ENCODE measurements at places on chromosomes 2 and 18. TPM values are rescaled to one million over a fixed set of nuclear protein-coding genes. Genes with fewer than 3 reads are reported as not detected.
A peak's percentile ranks its signal among the peaks of the same experiment; 100 is the strongest.

RESP18 gene
- total RNA-seq, result not detected

TBC1D8 gene
- total RNA-seq, result 44.3 TPM

DNA sequence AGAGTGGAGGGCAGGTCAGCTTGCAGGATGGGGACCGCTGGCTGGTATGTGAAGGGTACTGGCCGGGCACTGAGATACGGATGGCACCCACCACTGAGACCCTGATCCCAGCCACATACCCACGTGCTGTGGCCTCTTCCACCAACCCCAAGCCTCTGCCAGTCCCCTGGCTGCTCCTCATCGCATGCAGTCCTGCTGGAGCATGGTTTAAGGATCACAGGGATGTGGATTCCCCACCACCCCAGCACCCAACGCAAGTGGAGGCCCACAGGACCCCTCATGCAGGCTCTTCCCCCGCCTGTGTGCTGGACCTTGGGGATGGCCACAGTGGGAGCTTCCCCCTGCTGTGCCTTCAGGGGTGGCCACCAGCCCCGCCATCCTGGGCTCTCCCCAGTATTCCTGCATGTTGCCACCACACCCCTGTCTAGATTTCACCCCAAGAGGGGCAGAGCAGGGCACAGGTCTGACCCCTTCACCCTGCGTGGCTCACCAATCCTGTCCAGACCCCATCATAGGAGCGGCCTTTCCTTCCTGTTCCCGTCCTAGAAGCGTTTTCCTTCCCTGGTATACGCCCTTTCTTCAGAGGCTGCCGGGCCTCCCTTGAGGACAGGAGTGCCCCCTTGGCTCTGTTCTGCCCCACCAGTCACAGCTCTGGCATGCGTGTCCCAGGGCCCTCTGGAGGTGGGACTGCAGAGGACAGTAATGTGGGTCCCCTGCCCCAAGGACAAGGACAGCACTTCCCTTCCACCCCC, 18.3 kb downstream of the MLPH start:
- no peak for DNase-seq

DNA sequence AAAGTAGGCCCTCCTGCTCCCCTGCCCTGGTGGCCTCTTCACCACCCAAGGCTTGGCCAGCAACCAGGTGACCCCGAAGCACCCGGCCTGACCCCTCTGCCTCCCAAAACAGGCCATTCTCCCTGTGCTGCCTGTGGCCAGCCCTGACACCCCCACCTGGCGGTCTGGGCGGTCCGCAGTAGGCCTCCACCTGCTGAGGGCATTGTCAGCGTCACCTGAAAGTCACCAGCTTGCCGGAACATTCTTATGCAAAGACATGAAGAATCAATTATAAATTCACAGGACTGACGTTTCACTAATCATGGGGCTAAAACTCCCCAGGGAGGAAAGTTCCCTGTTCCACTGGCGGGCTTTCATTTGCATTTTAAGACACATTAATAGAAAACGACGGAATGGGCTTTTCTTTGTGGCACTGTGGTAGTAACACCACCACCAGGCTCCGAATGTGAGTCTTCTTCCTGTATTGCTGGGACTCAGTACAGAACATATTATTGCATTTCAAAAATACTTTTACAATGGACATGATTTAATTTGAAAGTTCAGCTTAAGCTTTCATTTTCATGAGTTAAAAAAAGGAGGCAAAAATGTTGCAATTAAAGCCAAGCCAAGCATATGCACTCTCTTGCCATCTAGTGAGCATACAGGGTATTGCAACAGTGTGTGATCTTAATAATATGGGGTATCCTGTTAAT, 57.4 kb downstream of the ADI1 start:
- peak; percentile 50 for DNase-seq

GRCh38 chr2:224922142-224922727, 120.0 kb downstream of the DOCK10 start:
- no peak for DNase-seq

DNA sequence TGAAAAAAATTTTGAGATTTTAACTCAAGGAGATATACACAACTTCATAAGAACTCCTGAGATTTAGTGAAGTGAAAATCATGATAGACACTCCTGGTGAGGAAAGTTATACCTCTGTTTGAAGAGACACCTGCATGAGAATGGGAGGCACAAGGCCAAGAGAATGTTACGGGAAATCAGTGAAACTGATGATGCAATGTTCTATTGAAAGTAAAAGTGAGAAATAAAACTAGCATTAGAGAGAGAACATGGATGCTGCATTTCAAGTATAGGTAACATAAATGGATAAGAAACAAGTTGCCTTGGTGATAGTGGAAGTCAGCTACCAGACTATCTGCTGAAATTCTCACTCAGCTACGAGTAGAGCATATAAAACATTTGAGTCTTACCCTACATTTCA, 562.1 kb upstream of the FANCL start:
- no peak for DNase-seq

LRRTM1 gene
- 0.33 TPM for total RNA-seq

GRCh38 chr2:176455816-176456291, 186.6 kb downstream of the MTX2 start:
- DNase-seq, result peak; percentile 67

DNA sequence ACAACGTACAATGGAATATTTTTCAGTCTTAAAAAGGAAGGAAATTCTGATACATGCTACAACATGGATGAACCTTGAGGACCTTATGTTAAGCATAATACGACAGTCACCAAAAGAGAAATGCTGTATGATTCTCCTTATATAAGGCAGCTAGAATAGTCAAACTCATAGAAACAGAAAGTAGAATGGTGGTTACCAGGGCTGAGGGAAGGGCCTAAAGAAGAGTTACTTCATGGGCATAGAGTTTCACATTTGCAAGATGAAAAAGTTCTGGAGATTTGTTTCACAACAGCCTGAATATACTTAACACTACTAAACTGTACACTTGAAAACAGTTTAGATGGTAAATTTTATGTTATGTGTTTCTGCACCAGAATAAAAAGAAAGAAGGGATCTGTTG, 113.3 kb downstream of the GALNT1 start:
- no peak for DNase-seq

- no peak for DNase-seq
Observed at GRCh38 chr18:46471809-46472498, 185.1 kb downstream of the LOXHD1 start.

SPR gene
- total RNA-seq, result 34.5 TPM

RAD51AP2 gene
- 0.13 TPM for total RNA-seq

- no peak for DNase-seq
Observed at GRCh38 chr2:188984680-188985079, 10.5 kb downstream of the COL3A1 start.

DNA sequence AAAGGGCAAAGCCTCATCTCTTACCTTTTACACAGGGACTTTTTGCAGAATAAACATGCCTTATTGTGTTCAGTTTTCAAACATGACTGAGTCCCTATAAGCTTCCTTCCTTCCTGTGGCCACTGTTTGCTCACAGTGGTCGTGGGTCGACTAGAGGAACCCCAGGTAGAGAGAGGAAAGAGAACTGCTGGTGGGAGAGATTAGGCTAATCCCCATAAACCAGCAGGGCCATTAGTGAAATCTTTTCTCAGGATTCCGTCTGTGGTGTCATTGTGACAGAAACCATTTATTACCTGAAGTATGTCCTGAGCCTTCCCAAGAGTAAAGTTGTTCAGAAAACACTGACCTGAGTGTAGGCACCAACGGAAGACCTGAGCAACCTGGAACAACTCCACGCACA, 21.3 kb upstream of the BOD1L2 start:
- DNase-seq, result no peak

GRCh38 chr18:22113144-22113844, 56.1 kb upstream of the GATA6 start:
- peak; percentile 68 for DNase-seq

- peak; percentile 27 for DNase-seq
Observed at GRCh38 chr2:137964066-137964858, at the start of gene HNMT. Gene HNMT, plus strand, starts transcription at chr2:137964473. Its CDS starts 19 bp downstream, at chr2:137964492.

CYP27C1 gene
- not detected for total RNA-seq

- DNase-seq, result no peak
Observed at GRCh38 chr2:203830304-203831055, 37.1 kb upstream of the CTLA4 start.

GRCh38 chr2:20494241-20494640, 47.4 kb downstream of the RHOB start:
- no peak for DNase-seq

- no peak for DNase-seq
Observed at GRCh38 chr18:52615943-52616342, 275.9 kb downstream of the DCC start.

- DNase-seq, result no peak
Observed at GRCh38 chr2:96323849-96324248, 1.3 kb upstream of the ITPRIPL1 start.

SPHKAP gene
- 81.4 TPM for total RNA-seq

DNA sequence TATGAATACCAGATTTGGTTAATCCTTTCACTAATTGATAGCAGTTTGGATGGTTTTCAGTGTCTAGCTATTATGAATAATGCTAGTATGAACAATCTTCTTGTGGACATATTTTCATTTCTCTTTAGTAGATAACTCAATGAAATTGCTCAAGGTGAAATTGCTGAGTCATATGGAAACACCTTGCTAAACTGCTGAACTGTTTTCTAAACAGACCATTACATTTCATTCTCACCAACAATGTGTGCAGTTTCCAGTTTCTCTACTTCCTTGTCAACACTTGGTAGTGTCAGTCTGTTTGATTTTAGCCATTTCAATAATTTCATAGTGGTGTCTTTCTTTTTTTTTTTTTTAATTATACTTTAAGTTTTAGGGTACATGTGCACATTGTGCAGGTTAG, 250.0 kb downstream of the HRH4 start:
- no peak for DNase-seq

DNA sequence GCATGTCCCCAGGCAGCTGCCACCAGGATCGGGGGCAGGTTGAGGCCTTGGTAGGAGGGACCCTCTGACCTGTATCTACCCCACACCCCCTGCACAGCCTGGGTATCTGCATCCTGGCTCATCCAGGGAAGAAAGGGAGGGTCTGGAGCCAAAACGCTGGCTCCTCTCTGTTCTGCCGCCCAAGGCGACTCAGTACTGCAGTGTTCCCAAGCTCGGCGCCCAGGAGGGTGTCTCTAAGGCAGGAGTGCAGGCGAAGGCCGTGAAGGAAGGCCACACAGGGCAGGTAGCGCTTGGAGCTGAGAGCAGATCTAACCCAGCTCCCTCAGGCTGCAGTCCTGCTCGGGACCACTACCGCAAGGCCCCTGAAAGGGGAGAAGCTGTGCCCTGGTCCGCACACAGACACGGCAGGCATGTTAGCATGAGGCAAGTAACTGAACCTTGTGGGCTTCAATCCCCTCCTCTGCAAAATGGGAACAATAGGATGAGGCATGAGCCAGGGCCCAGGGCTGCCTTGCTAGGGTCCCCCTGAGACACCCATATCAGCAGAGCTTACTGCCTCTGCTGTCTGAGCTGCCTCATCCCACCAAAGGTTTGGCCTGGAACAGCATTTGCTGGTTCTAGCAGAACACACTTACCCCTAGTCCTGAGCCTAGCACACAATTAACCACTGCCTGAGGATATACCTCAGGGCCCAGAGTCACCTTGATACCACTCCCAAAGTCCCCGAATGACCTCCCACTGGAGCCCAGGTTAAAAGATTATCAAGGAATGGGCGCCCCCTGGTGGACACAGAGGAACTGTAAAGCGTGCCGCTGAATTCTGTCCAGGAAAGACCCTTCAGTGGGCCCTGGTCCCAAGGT, 6.5 kb downstream of the PTMA start:
- peak; percentile 77 for DNase-seq

GRCh38 chr2:13550285-13551231, 833.8 kb downstream of the TRIB2 start:
- no peak for DNase-seq

RAB6C gene
- total RNA-seq, result not detected

DNA sequence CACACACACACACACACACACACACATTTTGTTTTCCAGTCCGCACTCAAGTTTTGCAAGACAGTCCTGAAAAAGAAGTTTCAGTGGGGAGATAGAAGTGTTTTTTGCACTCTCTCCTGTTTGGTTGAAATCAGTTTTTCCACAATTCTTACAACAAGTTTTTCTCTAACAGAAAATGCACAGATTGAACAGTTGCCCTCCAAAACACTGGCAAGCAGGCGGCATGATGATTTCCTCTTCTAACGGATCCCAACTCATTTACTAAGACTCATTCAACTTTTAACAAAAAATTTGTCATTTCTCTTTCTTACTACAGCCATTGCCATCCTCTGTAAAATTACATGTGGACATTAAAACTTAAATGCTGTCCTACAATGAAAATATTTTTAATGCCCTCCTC, 117.6 kb upstream of the DTNA start:
- DNase-seq, result no peak

GRCh38 chr18:2881088-2881839, 34.5 kb downstream of the EMILIN2 start:
- DNase-seq, result peak; percentile 46

- no peak for DNase-seq
Observed at GRCh38 chr2:144030791-144031190, 489.1 kb downstream of the ZEB2 start.

DNA sequence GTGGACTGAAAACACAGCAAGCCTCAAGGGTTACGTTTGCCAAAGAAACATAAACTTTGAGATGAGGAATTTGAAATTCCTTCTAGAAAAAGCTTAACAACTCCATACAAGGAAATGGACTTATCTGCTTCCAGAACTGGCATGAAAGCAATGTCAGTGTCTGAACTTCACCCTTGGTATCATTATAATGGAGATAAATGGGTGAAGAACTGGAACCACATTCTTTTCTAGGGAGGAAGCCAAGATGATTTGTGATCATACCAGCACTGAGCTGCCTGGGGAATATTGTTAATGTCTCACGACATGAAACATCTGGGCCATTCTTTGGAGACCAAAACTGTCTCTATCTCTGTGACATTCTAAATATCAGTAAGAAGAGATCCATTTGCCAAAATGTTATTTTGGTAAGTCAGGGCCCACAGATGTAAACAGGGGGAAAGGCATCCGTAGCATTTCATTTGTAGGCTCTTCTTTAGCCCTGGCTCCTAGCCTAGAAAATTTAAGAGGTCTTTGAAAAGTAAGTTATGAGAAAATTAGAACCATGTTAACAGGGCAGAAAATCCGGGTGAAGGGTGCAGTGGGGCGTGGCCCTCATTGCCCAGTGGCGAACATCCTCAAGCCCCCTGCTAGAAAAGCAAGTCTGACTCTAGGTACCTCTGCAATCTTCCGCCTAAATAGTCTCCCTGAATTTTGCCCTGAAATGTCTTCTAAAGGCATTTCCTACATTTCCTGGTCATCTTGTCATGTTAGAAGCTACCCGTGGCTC, 295.3 kb upstream of the EPAS1 start:
- no peak for DNase-seq

GRCh38 chr2:46534589-46534988, 55.2 kb downstream of the TMEM247 start:
- DNase-seq, result no peak

GRCh38 chr2:197599285-197599965, 76.0 kb downstream of the RFTN2 start:
- DNase-seq, result no peak

GRCh38 chr2:114352988-114353387, 89.5 kb upstream of the DPP10 start:
- DNase-seq, result no peak

TXNDC2 gene
- total RNA-seq, result not detected

RGPD4 gene
- total RNA-seq, result not detected

DNA sequence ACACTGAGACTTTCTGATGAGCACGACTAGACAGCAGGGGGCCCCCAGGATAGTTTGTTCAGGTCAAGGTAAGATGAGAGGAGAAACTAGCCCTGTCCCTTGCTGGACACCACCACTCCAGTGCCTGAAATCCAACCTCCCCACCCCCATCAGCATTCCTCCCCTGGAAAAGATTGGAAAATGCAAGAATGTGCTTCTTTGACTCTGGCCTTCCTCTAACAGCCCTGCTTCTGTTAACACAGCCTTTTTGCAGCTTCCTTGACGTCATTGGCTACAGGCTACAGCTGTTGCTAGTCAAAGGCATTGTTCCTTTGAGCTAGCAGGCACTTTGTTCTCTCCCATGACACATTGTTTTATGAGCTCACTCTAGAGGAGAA, 20.1 kb upstream of the LTBP1 start:
- DNase-seq, result no peak

Measured in heart right ventricle (tissue), 16 donors.